Omental fat pad (tissue), 4 donors: ENCODE measurements at places on chromosomes 3 and 15.

DNA sequence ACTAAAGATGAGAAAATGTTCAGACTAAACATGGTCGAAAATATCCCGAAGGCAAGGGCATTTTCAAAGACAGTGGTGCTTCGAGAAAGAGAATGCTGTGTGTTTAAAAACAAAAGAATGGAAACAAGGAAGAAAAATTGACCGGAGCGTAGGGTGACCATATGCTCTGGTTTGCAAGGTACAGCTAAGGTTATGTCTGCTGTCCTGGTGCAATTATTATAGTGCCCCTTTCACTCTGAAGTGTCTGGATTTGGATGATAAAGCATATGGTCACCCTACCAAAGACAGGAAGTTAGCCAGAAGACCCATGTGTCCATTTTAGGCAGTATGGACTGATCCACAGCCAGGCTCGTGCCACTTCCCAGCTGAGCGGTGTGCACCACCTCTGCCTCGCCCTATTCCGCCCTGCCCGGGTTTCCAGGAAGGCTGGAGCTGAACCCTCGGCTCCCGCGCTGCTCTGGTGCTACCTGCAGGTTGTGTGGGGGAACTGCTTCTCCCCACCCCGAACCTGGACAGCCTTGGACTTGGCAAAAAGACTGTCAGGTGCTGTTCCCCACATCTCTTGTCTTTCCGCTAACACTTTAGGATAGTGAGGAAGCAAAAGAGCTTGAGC, 25.2 kb downstream of the GOLGA6D start:
- DNase-seq, result no peak

DNA sequence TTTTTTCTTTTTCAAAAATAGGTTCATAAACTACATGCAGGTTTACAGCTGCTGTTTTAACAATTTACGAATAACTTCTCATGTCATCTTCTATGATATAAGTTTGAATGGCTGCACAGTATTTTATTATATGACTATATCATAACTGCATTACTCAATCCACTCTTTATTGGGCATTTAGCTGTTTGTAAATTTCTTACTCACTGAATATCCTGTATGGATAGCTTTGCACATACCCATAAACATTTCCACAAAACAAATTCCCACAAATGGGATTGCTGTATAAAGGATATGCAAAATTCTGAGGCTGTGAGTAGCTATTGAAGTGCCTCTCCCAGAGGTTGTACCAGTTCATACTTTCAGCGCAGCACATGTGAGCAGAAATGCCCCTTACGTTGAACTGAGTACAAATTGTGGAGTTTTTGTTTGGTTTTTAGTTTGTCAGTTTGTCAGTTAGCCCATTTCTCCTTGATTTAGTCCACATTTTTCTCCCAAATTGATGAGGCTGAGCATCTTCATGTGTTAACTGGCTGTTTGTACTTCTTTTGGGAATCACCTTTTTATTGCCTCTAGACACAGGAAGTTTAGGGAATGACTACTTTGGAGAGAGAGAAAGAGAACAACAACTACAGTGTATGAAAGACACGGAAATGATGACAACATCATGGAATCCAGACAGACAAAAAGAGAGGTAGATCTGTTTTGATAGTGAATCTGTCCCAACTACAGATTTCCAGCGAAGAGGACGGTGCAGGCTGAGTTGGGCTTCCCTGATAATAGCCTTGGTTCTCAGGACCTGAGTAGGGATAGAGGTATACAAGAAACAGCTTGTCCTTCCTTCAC, 24.8 kb downstream of the TTC23 start:
- no peak for DNase-seq

DNA sequence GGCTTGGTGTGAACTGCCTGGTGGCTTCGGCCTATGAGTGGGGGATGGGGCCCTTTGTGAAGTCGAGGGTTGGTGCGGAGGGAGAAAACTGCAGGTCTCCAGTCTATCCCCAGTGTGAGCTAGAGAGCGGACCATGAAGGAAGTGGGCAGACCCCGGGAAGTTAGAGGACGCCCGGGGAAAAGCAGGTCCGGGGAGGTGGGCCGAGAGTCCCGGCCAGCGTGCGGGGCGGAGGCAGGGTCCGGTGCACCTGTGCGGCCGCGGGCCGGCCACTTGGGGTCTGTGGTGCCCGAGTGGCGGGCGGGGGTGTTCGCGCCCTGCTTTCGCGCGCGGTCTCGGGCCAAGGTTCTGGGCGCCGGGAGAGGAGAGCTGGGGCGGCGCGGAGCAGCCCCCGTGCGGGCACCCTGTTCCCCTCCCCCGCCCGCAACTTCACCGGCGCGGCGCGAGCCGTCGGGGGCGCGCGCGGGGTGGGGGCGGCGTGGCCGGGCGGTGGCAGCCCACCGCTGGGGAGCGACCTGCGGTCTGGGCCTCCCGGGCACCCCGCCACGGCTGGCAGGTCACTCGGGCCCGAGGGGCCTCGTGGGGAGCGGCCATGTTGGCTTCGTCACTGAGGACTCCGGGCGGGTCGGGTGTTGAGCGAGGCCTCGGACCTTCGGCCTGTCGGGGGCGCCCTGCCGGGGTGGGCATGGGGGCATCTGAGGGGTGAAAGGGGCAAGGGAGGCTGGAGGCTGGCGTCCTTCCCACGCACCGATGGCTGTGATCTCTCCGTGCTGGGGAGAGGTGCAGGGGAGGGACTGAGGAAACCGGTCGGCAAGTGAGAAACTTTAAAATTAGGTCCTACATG, 4.8 kb downstream of the UBE2E1 start:
- DNase-seq, result no peak

- DNase-seq, result no peak
These were observed 925.1 kb upstream of the NR2F2 start for GRCh38 chr15:95405447-95405846.

DNA sequence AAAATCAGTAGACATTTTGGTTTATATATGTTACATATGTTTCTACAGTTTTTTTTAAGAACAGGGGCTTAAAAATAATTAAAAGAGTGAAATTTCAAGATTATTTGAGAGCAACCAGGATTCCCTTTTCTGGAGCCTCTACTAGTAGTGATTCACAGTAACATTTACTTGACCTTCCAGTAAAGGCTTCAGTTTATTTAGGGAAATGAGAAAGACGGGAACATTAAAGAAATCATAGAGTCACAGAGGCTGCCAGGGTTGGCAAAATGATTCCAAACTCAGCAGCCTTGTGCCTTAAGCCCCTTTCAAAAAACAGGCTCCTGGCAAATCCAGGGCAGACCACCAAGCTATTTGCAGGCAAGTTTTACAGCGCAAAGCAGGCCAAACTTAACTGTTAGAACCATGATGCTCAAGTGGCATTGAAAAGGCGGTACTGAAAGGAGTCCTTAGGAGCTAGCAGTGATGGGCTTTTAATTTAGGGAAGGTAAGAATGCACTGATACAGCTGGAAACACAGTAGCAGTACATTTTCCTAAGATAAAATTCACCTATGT, 201.1 kb upstream of the ADAMTS9 start:
- no peak for DNase-seq

DNA sequence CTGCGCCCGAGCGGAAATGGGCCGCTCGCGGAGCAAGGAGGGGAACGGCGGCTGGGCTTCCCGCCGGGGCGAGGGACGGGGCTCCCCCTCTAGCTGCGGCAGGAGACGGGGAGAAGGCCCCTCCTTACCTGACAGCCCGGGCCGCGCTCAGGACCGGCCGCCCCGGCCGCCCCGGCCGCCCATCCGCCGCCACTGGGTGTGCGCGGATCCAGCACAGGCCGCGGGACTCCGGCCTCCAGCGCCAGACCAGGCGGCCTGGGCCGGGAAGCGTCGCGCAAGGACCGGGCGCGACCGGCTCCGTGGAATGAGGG, 296 bp downstream of the TPRA1 start:
- DNase-seq, result no peak
